Endodermal cell (in vitro differentiated cells): ENCODE measurements at places on chromosomes 3 and 15. TPM values are rescaled to one million over a fixed set of nuclear protein-coding genes. Genes with fewer than 3 reads are reported as not detected.

DNA sequence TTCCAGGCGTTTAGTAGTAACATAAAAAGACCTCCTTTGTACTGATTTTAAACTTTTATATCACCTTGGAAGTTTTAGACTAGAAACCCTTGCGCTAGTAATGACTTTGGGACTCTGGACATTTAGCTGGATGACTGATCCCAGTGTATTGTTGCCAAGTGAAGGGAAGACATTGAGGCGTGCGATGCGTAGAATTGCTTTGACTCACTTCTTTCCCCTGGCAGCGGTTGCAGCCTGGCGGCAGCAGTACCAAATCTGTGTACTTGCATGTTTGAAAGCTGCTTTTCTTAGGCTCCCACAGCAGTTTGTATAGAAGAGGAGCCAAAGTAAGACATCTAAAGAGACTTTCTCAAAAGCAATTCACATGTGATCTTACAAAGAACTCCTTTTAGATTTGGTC lies 151.6 kb downstream of the BBX start:
- DNase-seq = no peak

LRRIQ4 gene
- 0.11 TPM in 1 of 2 replicates, not detected in the other for total RNA-seq

- peak; percentile 57 for DNase-seq
Observed at GRCh38 chr3:27312044-27312668, 57.0 kb downstream of the NEK10 start.

DNA sequence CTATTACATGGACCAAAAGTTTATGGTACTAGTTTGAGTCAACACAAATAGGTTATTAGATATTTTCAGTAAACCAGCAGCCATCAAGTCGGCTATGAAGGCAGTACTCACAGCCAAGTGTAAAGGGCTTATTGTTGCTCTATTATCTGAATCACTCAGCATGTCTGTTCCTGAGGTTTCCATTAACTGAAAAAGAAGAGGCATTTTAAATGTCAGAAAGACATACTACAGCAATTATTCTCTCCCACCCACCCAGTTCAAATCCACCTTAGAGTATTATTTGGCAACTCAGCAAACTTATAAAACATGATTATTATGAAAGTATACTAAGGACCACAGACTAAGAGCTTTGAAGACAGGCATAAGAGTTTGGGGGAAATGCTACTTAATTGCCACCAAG lies 93.1 kb downstream of the BTD start:
- no peak for DNase-seq

NR1I2 gene
- total RNA-seq = 0.12 to 0.32 TPM (median 0.20 TPM) in 3 replicates

PML gene
- total RNA-seq = 26.5 and 27.5 TPM in 2 replicates

- no peak for DNase-seq
Observed at GRCh38 chr3:37676885-37677284, 184.8 kb upstream of the CTDSPL start.

GRCh38 chr3:140898340-140899180 lies 43.1 kb upstream of the SLC25A36 start:
- no peak for DNase-seq

GRCh38 chr3:71726146-71726545 lies 944 bp upstream of the EIF4E3 start:
- no peak for DNase-seq

DNA sequence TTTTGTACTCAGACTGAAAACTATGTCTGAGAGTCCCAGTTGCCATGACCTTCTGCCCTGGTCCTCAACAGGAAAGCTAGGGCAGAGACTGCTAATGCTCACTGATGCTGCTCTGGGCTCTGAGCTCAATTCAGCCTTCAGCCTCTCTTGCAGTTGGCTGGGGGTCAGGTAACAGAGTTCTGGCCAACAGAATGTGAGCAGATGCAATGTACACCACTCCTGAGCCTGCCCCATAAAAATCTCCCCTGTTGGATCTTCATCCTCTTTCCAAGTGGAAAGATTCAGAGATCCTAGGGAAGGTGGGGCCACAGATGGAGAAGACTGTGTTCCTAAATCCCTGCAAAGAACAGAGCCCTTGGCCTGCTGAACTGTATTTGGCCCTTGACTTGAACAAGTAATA lies 87.8 kb downstream of the PDZRN3 start:
- DNase-seq = no peak

GRCh38 chr15:28919201-28919635 lies 33.4 kb downstream of the APBA2 start:
- DNase-seq = peak; percentile 58

SCN11A gene
- 0.35 to 0.40 TPM (median 0.36 TPM) in 3 replicates for total RNA-seq

DNA sequence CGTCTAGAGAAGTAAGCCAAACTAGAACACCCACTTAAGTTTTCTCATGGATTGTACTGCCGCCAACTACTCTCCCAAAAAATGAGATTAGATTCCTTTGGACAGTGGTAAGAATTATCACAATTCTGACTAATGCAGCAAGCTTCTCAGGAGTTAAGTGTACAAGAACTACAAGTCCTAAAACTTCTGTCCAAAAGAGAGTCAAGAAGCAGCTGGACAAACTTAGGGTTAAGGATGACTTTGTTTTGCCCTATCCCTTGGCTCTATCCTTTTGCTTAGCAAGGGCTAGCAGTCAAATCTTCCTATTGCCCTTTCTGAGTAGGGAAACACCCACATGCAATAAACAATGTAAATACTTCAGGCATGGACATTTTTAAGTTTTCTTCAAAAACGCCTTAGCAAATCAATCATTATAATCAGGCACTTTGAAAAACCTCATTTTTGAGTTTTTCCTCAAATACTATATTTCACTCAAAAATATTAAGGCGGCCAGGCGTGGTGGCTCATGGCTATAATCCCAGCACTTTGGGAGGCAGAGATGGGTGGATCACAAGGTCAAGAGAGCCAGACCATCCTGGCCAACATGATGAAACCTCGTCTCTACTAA lies 19.5 kb downstream of the RAF1 start:
- no peak for DNase-seq

DNA sequence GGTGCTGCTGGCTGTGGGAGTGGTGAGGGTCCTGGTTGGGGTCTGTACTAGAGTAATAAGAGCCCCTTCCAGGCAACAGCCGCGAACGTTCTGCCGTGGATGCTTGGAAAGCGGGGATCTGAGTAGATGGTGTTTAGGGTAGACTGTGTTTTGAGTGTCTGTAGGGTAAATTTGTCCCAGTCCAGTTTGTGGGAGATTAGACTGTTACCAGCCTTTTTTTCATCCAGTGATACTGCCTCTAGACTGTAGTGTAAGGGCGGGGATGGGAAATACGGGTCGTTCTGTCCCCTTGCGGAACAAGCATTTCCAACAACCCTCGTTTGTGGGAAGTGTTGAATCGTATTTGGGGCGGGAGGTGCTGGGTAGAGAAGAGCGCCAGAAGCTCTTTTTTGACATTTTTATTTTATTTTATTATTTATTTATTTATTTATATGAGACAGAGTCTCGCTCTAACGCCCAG lies 424 bp downstream of the HAUS2 start:
- DNase-seq = no peak

GRCh38 chr15:29785136-29785535 lies 37.1 kb downstream of the TJP1 start:
- no peak for DNase-seq
